ENCODE measurements at places on chromosomes 5 and 9. TPM values are rescaled to one million over a fixed set of nuclear protein-coding genes. Genes with fewer than 3 reads are reported as not detected.

DNA sequence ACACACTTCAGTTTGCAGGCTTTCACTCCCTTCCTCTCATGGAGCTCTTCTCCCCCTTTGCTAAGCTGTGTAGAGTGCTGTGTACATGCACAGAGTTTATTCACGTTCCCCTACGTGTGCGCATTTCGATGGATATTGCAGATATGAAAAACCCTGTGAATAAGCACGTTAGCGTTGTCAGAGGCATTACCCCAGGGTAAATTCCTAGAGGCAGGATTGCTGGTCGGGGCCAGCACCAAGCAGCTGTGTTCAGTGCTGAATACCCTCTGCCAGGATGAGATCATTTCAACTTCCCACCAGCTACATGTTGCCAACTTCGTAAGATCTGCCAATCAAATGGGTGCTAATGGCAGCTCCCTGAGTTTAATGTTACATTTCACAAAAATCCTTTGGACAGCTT, 172.3 kb upstream of the PPP1R26 start:
- no peak for DNase-seq

GRCh38 chr5:139382807-139383206, 290 bp downstream of the SLC23A1 start:
- no peak for DNase-seq

- DNase-seq: no peak
These were observed 3.3 kb upstream of the IL31RA start for GRCh38 chr5:55847837-55848236.

- DNase-seq: no peak
These were observed 8.0 kb downstream of the SH3RF2 start for GRCh38 chr5:145944328-145944727.

GRCh38 chr9:97535771-97536170, 34.3 kb downstream of the TMOD1 start:
- DNase-seq: no peak

DNA sequence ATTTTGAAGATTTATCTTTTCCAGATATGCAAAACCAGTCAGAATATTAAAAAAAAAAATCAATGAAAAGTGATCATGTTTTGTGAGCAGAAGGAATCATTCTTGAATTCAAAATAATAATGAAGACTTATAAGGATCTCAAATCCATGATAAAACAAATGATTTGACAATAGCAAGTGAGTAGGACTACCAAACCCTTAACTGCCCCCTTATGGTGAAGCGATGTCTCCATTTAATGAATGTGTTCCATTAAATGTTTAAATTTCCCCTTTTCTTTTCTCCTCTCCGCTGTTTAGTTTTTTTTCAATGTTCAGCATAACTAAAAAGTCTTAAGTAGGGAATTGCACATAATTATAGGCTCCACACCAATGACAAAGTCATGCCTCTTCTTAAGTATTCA, 12.2 kb upstream of the MARCHF3 start:
- no peak for DNase-seq

DNA sequence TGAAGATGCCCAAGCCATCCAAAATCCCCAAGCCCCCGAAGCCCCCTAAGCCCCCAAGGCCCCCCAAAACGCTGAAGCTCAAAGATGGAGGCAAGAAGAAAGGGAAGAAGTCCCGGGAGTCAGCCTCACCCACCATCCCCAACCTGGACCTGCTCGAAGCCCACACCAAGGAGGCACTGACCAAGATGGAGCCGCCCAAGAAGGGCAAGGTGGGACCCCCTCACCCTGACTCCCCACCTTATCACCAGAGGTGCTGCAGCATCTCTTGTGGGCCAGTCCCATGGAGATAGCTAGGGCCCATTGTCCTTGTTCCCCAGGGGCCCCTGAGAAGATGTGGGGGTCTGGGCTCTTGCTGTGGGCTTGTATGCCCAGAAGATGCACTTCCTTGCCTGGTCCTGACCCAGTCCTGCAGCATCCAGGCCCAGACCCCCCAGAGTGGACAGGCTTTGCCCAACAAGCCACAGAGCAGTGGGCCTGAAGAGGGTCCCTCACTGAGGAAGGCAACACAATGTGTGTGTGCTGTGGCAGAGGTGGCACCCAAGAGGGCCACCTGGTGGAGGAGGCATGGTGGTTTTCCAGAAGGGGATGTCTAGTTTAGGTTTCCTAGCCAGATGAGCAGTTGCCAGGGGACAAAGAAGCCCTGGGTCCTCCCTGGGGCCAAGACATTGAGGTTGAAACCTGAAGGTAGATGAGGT, 84.1 kb downstream of the PHF2 start:
- no peak for DNase-seq

- peak; percentile 50 for DNase-seq
These were observed 174.9 kb downstream of the ROR2 start for GRCh38 chr9:91775011-91775707.

- DNase-seq: no peak
These were observed 441.5 kb upstream of the PTGER4 start for GRCh38 chr5:40238066-40238745.

GRCh38 chr9:75990576-75991304, 100.3 kb downstream of the PCSK5 start:
- no peak for DNase-seq

GRCh38 chr9:99026271-99026955, 78.5 kb upstream of the TGFBR1 start:
- DNase-seq: no peak

DNA sequence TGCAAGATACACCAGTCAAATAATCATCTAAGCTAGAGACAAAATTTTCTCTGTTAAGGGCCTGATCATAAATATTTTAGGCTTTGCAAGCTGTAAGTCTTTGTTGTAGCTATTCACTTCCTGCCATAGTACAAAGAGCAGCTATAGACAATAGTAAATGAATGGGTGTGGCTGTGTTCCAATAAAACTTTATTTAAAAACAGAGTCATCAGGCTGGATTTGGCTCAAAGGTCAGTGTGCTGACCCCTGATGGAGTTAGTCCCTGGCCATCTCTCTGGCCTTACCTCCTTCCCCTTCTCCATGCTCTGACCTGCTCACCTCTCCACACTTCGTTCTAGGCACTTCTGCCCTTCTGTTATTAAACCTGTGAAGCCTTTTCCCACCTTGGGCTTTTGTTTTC, 86.0 kb downstream of the DRD1 start:
- no peak for DNase-seq

DNA sequence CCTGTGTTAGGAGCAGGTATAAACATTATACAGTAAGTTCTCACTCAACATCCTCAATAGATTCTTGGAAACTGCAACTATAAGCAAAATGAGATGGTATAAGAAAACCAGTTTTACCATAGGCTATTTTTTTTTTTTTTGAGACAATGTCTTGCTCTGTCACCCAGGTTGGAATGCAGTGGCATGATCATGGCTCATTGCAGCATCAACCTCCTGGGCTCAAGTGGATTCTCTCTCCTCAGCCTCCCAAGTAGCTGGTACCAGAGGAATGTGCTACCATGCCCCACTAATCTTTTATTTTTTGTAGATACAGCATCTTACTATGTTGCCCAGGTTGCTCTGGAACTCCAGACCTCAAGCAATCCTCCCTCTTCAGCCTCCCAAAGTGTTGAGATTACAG, 50.1 kb upstream of the ADRB2 start:
- peak; percentile 46 for DNase-seq

DNA sequence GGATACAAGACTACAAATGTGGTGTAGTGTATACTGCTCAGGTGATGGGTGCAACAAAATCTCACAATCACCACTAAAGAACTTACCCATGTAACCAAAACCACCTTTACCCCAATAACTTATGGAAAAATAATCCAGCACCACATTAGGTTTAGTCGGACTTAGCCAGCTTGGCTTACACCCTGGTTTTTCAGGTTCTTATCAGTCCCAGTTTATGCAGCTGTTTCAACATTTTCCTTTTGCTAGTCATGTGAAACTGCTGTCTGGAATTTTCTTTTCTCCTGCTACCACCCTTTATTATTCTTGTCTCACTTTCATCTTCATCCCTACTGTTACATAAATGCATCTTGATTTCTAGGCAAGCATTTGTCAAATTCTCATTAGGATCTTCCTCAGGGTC, 51.5 kb downstream of the STK32A start:
- no peak for DNase-seq

GRCh38 chr9:93874242-93874641, 80.9 kb downstream of the BARX1 start:
- no peak for DNase-seq

DNA sequence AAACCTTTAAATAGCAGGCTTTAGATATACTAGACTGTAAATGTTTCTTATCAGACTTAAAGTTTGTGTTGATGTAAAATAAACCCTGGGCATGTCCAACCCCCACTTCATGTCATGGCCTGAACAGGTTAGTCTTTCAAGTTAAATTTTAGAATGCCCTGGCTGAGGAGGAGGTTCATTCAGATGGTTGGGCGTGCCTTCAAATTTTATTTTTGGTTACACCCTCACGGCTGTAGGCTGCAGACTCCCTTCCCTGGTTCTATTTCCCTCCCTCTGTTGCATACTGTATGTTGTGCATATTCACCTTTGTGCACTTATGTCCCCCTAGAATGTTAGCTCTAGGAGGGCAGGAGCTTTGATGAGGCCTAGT, 5.3 kb upstream of the BICD2 start:
- no peak for DNase-seq

GRCh38 chr9:91047993-91048607, 246.5 kb downstream of the SYK start:
- no peak for DNase-seq

GRCh38 chr9:80143899-80144298, 572.1 kb downstream of the TLE4 start:
- DNase-seq: no peak

DNA sequence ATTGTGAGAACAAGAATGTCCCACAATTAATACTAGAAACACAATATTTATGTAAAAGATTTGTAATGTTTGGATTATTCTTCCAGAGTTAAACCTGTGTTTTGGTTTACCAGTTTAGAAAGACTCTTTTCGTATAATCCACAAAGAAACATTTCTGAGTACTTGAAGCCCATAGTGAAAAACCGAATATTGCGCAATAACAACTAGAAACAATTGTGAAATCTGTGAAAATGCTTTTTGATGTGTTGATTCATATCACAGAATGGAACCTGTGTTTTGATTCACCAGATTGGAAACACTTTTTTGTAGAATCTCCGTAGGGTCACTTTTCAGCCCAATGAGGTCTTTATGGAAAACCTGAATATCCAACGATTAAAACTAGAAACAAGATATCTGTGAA, 386.2 kb downstream of the PRDM9 start:
- no peak for DNase-seq

GRCh38 chr5:150529555-150529954, 21.6 kb downstream of the NDST1 start:
- DNase-seq: no peak

- no peak for DNase-seq
These were observed 379.0 kb upstream of the NUDT12 start for GRCh38 chr5:103941596-103941995.

DNA sequence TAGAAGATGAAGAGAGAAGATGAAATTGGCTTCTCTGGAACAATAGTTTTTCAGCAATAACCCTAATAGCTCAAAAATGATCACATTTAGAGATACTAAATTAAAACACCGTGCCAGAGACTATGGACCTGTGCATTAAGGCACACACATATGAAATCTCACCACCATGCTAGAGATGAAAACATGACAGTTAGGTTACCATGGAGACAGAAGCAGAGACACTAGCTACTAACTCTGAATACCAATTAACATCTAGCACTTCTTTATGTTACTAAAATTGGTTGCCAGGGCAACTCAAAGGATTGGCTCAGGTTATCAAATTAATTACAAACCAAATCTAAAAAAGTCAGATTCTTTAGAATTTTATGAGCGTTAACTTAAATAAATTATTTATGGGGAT, 337.7 kb downstream of the PLK2 start:
- no peak for DNase-seq

GRCh38 chr9:124442379-124442778, 7.9 kb upstream of the ADGRD2 start:
- no peak for DNase-seq

The QRFP gene
- not detected for total RNA-seq

The PKD2L2 gene
- total RNA-seq: 0.50 TPM

The CTXN3 gene
- not detected for total RNA-seq

The MAPKAP1 gene
- total RNA-seq: 115 TPM

The SVEP1 gene
- total RNA-seq: 2.9 TPM

The C9orf153 gene
- 0.52 TPM for total RNA-seq

The MYO10 gene
- total RNA-seq: 116 TPM

The ADRA1B gene
- 6.0 TPM for total RNA-seq

The ORM2 gene
- total RNA-seq: not detected

The TEX48 gene
- not detected for total RNA-seq

The SPOCK1 gene
- 31.8 TPM for total RNA-seq

The AGXT2 gene
- total RNA-seq: not detected

The ADRB2 gene
- 2.8 TPM for total RNA-seq

The IL4 gene
- total RNA-seq: not detected

The KLF4 gene
- 48.5 TPM for total RNA-seq

The TMED7 gene
- total RNA-seq: 70.7 TPM

The PTPN3 gene
- total RNA-seq: 19.0 TPM

The EMB gene
- total RNA-seq: 11.6 TPM

The FRMD3 gene
- 1.4 TPM for total RNA-seq

The SLC46A2 gene
- total RNA-seq: not detected

The CARTPT gene
- total RNA-seq: not detected

The PLPPR1 gene
- total RNA-seq: not detected

All from PC-9 (cell line).